ENCODE measurements at places on chromosomes 4 and X.

GRCh38 chr4:15116509-15117079 is 114.3 kb downstream of the CPEB2 start:
- no peak for DNase-seq

- DNase-seq = no peak
Observed at GRCh38 chr4:37561803-37562207, 124.4 kb downstream of the RELL1 start.

DNA sequence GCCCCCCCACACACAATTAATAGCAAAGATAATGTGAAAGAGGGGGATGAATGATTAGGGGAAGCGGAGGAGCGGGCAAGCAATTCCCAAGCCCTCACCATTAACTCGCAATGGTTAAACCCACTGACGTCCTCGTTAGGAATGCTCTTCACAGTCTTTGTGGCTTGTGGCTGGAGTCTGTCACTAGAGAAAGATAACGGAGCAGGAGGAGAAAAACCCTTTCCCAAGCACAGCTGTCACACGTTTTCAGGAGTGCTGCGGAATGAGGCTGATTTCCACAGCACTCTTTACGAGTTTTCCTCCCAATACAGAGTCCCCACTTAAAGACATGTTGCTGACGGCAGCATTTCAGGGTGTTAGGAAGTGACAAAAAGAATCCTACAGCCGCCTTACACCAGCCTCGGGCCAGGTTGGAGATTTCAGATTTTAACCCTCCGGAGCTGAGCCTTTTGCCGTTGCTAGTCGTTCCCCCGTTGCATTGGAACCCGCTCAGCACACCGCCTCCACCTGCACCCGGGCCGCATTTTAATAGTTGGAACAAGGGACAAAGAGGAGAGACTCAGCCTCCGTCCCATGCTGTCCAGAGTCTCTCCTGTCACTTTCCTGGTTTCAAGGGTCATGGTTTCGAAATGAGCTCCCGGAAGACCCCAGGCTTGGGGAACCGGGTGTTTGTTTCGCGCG is 92.2 kb downstream of the GEMIN8 start:
- peak; percentile 54 for DNase-seq

- DNase-seq = no peak
Observed at GRCh38 chr4:88854481-88854880, 156.9 kb upstream of the NAP1L5 start.

GRCh38 chr4:118113220-118113619 is 78.9 kb downstream of the NDST3 start:
- DNase-seq = peak; percentile 14

DNA sequence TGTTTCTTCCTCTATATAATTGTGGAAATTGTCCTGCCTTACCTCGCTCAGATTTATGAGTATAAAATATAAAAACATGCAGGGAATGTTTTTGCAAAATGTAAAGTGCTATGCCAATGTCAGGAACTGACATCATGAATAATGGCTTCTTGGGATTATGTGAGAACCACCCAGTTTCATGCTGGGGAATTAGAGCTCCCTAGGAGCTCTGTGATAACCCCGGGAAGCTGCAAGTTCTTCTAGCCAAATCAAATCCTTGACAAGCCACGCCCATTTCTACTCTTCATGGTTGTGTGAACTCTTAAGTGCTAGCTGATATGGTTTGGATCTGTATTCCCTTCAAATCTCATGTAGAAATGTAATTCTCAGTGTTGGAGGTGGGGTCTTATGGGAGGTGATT is 85.9 kb upstream of the PAK3 start:
- no peak for DNase-seq

Measured in KBM-7 (cell line).